ENCODE measurements at places on chromosomes 5 and 9.
A peak's percentile ranks its signal among the peaks of the same experiment; 100 is the strongest.

GRCh38 chr5:6360323-6361072 lies 17.8 kb downstream of the MED10 start:
- no peak for DNase-seq

DNA sequence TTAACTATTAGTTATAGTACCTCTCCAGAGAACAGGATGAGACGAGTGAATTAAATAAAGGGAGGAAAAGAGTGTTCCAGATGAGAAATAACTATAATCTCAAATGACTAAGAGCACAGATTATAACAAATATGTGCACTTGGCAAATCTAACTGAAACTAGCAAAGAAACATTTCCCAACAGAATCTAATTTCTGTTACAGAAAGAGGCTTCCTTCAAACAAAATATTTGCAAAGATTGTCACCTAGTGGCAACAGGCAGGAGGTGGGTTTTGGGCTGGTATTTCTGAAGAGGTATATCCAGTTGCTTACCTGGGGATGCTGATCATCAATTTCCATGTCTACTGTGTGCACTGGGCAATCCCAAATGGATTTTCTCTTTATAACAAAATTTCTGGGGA lies 5.6 kb upstream of the SPDL1 start:
- no peak for DNase-seq

- DNase-seq: no peak
Measured at GRCh38 chr9:37218800-37219425, 98.5 kb downstream of the ZCCHC7 start.

GRCh38 chr9:37902796-37903646 lies 906 bp downstream of the SLC25A51 start:
- no peak for DNase-seq

- DNase-seq: no peak
Measured at GRCh38 chr9:27627188-27627564, 53.9 kb upstream of the C9orf72 start.

GRCh38 chr9:136996361-136997292 lies at the start of gene CLIC3:
Gene CLIC3, minus strand, starts transcription at chr9:136996568. Its CDS starts 25 bp downstream, at chr9:136996543.
- no peak for DNase-seq

DNA sequence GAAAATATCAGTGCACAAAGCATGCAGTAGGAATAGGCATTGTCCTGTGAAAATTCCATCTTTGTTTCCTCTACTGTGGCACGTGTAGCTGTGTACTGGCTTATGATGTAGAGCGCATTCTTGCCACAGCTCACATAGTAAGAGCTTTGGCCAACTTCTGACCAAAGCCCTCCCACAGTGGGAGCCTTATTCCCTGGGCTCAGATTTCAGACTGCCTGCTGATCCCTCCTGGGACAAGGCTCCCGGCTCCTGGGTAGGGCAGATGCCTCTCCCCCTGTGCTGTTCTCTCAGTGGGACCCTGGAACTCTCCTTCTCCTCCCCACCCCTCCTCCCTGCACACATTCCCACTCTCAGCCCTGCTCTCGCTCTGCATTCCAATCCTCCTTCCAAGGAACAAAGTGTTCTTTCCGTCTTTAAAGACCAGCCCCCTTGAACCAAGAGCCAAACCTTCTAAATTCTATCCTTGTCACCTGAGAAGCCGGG lies 17.5 kb downstream of the LCP2 start:
- DNase-seq: no peak

DNA sequence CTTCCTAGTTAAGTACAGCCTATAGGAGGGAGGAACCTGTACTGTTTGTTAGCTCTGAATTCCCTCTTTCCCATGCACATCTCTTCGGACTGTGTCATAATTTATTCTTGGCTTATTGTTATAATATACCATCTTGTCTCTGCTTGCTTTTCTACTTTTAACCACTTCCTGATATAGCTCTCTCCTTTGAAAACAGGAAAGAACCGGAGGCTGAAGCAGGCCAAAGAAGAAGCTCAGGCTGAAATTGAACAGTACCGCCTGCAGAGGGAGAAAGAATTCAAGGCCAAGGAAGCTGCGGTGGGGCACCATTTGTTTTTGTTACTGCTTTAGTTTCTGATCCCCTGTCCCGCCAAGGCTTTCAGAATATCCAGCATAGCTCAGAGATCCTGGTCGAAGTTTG lies 4.8 kb downstream of the ATP6V1G1 start:
- peak; percentile 20 for DNase-seq

DNA sequence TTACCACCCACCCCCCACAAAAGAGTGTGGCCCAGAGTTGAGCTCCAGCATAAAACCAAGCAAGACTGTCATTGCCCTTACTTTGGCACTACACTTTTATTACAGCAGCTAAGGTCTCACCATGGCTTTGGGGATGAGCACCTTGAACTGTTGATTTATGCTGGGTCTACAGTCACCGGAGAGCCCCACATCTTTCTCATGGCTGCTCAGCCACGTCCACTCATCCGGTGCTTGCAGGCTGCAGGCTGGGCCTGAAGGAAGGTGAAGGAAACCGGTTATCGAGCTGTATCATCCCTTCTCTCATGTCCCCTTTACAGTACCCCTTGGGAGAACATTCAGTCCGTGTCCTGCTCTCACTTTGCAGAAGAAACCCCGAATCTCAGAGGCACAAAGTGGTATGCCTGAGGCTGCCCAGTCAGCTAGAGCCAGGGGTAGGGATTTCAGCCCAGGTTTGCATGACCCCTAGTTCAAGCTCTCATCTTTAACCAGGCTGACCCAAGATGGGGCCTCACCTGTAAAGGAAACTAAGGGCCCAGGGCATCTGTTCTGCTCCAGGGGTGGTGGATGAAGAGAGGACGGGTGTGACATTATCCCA lies 11.6 kb downstream of the TMOD1 start:
- no peak for DNase-seq

DNA sequence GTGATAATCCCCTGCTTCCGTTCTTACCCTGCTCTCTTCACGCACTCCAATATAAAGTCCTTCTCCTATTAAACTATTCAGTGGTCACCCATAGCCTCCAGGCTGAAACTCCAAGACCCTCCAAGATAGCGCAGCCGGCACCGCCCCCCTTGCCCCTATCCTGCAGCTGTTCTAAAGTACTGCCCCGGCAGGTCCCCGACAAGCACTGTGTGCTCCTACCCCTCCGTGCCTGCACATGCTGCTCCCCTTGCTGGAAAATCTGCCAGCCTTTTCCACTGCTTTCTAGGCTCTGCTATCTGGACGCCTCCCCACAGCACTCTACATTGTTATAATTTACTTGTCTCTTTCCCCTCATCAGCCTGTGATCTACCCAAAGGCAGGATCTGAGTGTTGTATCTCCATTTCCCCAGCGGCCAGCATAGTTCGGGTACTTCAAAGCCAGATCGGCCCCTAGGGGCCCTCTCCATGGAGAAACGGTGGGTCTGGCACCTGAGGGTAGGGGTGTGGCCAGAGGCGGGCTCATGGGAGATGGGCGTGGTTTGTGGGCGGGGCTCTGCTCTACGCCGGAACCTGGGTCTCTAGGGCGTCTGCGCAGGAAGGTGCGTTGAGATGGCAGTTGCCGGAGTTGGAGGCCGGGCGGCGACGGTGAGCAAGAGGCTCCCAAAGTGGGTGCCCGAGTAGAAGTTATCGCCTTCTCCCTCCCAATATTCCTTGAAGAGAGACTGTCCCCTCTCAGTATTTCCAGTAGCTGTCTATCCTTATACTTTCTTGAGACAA lies 83.5 kb upstream of the RUSC2 start:
- DNase-seq: no peak

DNA sequence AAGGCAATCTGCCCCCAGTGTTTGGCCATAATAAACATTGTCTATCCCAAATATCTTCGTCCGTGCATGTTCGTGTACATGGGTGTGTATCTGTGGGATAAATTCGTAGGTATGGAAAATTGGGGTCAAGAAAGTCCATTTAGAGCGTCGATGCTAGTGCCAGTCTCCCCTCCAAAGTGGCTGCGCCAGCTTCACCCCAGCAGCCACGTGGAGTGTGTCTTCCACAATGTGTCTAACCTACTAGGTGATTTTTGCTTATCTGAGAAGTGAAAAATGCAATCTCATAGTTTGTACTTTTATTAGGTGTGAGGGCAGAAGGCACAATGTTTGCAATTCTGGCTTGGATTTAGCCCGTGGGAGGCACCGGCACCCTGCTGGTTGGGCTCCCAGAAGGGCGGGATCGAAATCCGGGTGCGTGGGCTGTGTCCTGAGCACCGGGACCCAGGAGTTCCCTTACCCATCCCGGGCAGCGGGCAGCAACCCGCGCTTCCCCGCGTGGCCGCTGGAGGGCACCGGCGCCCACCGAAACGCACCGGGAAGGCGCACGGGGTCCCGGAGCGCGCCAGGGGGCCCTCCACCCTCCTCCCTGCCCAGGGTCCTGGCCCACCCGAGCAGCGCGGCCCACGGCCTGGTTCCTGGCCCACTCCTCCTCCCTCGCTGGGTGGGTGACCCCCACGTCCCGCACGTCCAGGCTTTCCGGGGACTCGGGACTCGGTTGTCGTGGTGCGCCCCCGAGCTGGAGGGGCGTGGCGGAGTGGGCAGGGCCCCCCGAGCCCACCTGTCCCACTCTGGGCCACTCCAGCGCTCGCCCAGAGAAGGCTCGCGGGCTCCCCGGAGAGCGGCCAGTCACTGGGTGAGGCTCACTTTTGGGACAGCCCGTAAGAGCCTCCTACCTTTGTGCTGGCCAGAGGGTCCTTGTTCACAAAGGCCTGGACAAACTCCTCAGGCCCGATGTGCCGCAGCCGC lies 55.4 kb upstream of the RNF130 start:
- DNase-seq: no peak

DNA sequence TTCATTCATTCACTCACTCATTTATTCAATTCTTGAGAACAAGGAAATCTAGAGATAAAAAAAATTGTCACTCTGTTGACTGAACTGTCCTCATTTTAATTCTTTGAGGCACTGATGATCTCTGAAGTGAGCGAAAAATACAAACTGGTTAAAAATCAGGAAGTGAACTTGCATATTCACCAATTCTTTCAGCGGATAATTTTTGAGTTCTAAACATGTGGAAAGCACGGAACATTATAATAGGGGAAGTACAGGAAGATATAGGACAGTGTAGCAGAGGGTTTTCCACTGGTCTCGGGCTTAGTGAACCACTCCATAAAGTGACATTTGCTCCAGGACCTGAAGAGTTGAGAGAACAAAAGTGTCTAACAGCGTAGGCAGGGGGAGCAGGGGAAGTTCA lies 169.5 kb downstream of the TLR4 start:
- no peak for DNase-seq

- DNase-seq: no peak
Measured at GRCh38 chr5:64505769-64506566, at the start of gene RGS7BP. Gene RGS7BP, plus strand, starts transcription at chr5:64506015. Its CDS starts 610 bp downstream, at chr5:64506625.

- peak; percentile 28 for DNase-seq
Measured at GRCh38 chr9:132160802-132161742, 786 bp upstream of the NTNG2 start.

- no peak for DNase-seq
Measured at GRCh38 chr9:22119522-22120158, 110.5 kb upstream of the CDKN2B start.

DNA sequence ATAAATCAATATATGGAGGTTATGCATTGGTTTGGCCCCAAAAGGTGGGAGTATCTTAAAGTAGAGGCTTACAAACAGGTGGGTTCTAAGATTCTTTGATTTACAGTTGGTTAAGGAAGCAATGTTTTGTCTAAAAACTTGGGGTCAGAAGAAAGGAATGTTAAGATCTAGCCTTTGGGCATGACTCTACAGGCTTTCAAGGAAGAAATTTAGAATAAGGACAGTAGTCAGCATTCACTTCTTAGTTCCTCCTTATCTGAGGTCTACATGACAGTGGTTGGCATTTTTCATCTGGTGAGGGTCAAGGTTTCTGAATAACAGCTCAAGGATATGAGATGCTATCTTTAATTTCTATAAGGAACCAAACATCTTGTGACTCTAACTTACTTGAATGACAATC lies 122.8 kb downstream of the CAMK4 start:
- no peak for DNase-seq

DNA sequence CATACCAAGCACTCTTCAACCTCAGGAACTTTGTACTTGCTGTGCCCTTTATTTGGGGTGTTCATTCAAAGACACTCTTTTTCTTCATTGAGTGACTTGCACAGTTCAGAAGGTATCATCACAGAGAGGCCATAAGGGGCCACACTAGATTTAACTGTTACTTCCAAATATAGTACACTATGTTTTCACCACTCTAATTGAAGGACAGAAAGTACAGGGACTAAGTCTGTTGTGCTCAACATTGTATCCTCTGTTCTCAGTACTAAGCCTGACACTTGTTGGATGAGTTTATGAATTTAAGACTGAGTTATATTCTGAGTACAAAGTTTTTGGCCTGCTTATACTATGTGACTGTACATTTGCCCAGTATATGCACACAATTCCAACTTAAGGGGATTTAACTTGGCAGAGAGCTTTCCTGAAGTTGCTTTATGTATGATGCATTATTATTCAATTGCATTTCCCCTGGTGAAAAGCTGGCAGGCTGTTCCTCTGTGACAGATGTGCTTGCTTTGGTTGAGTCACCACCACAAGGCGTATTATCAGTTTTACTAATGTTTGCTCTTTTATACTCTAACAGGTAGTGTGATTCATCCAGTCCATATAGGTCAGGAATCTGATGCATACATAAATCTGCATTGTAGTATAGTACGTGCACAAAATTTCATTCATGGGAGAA lies 714.8 kb downstream of the TLR4 start:
- DNase-seq: no peak

GRCh38 chr5:64331597-64332277 lies 166.1 kb downstream of the RNF180 start:
- DNase-seq: no peak

- no peak for DNase-seq
Measured at GRCh38 chr5:55108661-55109060, 6.2 kb downstream of the GZMA start.

DNA sequence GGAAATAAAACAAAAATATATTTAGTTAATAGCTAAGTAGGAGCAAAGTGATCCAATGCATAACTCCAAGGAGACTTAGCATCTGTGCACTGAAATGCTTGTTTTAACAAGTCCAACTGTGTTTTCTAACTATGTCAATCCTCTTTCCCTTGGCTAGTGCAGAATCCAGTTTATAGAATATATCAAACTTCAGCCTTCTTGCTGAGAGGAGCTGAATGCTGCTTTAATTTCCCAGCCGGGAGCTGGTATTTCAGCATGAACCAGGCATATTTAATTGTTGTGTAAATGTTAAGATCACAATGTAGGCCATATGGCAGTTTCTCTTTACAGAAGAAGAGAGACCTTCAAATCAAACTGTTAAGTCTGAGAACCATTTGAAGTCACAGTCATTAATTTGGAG lies 411.7 kb downstream of the HCN1 start:
- no peak for DNase-seq

- no peak for DNase-seq
Measured at GRCh38 chr9:6692881-6693361, 47.4 kb upstream of the GLDC start.

- no peak for DNase-seq
Measured at GRCh38 chr5:13932011-13932410, 12.5 kb downstream of the DNAH5 start.

- DNase-seq: no peak
Measured at GRCh38 chr5:127296321-127296720, 5.7 kb downstream of the MEGF10 start.

All from stimulated activated CD4-positive, alpha-beta T cell treated with anti-CD3 and anti-CD28 coated beads, Interleukin-12 subunit alpha, Interleukin-12 subunit beta, amount 100 ng/mL, for 24 hours (primary cell).